GM23338 (cell line): ENCODE measurements at places on chromosomes 4 and X. TPM values are rescaled to one million over a fixed set of nuclear protein-coding genes. Genes with fewer than 3 reads are reported as not detected.

Gene CRMP1
- 52.7 and 53.6 TPM in 2 replicates for polyA plus RNA-seq

Gene HTRA3
- 1.3 and 1.4 TPM in 2 replicates for polyA plus RNA-seq

Gene PAGE2B
- polyA plus RNA-seq, result not detected in 2 replicates

Gene AREG
- 0.45 TPM in 1 of 2 replicates, not detected in the other for polyA plus RNA-seq

Gene RAB40A
- 1.1 and 2.0 TPM in 2 replicates for polyA plus RNA-seq

Gene NAP1L2
- 10.8 and 11.4 TPM in 2 replicates for polyA plus RNA-seq

Gene FAM184B
- polyA plus RNA-seq, result 0.11 and 0.19 TPM in 2 replicates

Gene CT45A10
- not detected in 2 replicates for polyA plus RNA-seq

Gene FRG1
- 52.9 and 65.2 TPM in 2 replicates for polyA plus RNA-seq

Gene MGARP
- polyA plus RNA-seq, result 4.1 and 4.7 TPM in 2 replicates

Gene RAB33A
- polyA plus RNA-seq, result 4.7 and 5.5 TPM in 2 replicates

Gene PGAM4
- polyA plus RNA-seq, result not detected in 2 replicates

Gene XK
- 0.28 and 0.29 TPM in 2 replicates for polyA plus RNA-seq

Gene ATOH1
- 0.24 and 0.97 TPM in 2 replicates for polyA plus RNA-seq

Gene SRPK3
- polyA plus RNA-seq, result 0.15 and 0.19 TPM in 2 replicates

Gene BEND2
- not detected in 2 replicates for polyA plus RNA-seq

Gene SH2D1A
- 0.09 TPM in 1 of 2 replicates, not detected in the other for polyA plus RNA-seq

Gene F8
- polyA plus RNA-seq, result 0.63 and 0.70 TPM in 2 replicates

Gene PIM2
- 232 and 237 TPM in 2 replicates for polyA plus RNA-seq

Gene ATP1B4
- polyA plus RNA-seq, result not detected in 2 replicates

Gene GYPA
- not detected in 2 replicates for polyA plus RNA-seq

Gene MAGEB17
- polyA plus RNA-seq, result 0.42 and 0.56 TPM in 2 replicates

Gene COL4A6
- polyA plus RNA-seq, result 2.8 and 4.1 TPM in 2 replicates

Gene KIF4A
- polyA plus RNA-seq, result 18.7 and 21.5 TPM in 2 replicates

Gene UGT8
- 12.3 and 14.9 TPM in 2 replicates for polyA plus RNA-seq

Gene DOK7
- polyA plus RNA-seq, result 0.31 and 0.34 TPM in 2 replicates

Gene CAMK2D
- polyA plus RNA-seq, result 4.9 and 5.1 TPM in 2 replicates

Gene CFAP99
- polyA plus RNA-seq, result not detected in 2 replicates
